ENCODE measurements at places on chromosomes 1 and 21.

DNA sequence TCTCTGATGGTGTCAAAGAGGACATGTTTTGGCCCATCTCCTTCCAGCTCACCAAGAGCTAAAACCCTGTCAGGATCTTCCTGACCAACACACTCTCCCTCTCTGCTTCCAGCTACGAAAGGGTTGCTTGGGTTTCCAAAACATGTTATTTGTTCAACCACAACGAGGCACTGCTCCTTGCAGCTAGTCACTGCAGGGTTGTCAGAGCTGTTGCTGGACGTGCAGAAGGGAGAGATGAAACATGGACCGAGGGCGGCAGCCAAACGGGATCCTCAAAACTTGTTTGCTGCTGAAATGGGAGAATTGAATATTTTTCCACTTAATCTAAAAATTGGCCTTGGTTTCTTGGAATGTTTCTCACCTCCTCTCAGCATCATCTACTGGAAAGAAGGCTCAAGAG lies 12.4 kb downstream of the ZBTB18 start:
- no peak for DNase-seq

DNA sequence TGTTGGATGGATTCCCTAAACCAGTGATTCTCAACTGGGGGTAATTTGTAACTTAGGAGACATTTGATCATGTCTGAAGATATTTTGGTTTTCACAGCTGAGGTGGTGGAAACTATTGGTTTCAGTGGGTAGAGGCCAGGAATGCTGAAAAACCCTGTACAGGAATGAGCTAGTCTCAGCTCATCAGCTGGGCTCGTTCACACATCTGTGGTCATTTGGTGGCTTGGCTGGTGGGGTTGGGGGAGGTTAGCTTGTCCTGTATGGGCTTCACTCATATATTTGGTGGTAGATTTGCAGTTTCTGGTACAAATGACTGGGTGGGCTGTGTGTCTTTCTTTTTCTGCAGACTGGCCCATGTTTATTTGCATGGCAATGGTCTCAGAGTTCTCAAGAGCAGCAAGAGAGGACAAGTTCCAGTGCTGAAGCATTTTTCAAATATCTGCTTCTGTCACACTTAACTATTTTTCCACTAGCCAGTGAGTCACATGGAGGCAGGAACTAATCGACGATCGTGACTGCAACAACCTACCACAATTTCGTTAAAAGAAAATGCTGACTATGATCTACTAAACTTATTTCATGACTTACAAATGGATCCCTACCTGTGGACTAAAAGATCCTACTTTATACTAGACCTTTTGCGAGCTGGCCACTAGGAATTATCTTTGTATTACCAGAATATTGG lies 321.7 kb upstream of the PLXNA2 start:
- DNase-seq = no peak

- DNase-seq = no peak
These were observed 37.5 kb downstream of the DISP1 start for GRCh38 chr1:222852326-222852725.

DNA sequence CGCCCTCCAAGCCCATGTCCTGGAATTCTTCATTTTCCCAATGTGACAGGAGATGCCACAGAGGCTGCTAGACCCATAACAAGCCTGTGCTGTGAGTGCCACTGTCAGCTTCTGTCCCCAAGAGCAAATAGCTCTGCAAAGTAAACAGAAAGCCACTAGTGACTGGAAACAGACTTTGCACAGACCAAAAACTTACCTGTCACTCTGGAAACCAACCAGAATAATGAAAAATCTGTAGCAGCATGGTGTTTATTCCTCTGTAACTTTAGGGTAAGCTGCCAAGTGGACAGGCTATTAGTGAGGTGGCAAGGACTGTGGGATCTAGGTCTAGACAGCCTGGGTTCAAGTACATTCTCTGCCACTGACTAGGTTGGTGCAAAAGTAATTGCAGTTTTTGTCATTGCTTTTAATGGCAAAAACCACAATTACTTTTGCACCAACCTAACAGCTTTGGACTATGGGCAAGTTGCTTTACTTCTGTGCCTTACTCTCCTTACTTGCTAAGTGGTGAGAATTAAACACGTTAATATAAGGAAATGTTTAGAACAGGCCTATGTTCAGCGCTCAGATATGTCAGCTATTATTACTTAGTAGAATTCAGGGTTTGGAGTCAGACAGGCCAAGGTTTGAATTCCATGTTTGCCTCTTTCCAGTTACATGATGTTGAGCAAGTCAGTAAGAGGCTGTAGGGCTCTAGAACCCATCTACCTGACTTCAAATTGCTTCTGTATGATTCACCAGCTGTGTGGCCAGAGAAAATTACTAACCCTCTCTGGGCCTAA lies at the start of gene C8B:
C8B (minus strand) TSS at position 100 of the 782 bp plus-strand sequence; CDS start at position 33, 67 bp downstream.
- DNase-seq = no peak

- DNase-seq = no peak
These were observed 60.1 kb upstream of the USP24 start for GRCh38 chr1:55275151-55275748.

GRCh38 chr1:15948595-15949452 lies 27.1 kb downstream of the ZBTB17 start:
- DNase-seq = peak; percentile 88

DNA sequence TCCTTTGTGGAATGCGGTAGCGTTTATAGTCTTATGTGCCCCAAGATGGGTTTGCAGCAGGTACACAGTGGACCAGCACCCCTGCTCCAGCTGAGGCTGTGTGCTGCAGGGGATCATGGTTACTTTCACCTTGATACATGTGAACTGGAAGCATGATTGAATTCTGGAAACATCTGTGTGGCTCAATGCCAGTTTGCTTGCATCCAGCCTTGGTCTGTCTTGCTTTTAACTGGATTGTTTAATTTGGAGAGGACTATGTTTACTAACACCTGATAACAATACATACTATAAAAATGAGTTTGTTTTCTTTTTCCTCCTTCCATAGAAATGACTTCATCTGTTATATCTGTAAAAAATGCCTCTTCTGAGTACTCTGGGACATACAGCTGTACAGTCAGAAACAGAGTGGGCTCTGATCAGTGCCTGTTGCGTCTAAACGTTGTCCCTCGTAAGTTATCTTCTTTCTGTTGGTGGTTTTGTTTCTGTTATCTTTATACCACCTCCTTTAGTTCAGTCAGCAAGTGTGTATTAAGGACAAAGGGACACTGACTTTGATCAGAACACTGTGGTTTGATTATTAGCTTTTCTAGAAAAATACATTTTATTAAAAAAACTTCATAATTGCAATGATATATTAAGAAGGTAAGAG lies 47.7 kb downstream of the CXADR start:
- no peak for DNase-seq

GRCh38 chr1:59509341-59509875 lies 212.5 kb downstream of the FGGY start:
- no peak for DNase-seq

DNA sequence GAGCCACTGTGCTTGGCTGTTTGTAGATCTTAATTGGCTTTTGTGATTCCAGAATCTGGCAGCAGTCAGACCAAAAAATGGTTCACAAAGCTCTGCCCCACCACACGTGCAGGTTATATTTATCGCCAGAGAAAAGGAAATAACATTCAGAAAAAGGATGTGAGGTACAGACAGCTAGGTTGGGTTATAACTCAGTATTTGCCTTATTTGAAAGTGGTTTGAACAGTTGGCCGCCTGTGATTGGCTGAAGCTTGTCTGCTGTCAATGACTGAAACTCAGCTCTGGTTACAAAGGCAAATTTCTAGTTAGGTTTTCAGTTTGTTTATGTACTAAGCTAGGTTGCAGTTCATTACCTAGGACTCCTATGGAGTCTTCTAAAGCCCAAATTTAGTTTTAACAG lies 9.6 kb downstream of the SH3BGR start:
- DNase-seq = no peak

DNA sequence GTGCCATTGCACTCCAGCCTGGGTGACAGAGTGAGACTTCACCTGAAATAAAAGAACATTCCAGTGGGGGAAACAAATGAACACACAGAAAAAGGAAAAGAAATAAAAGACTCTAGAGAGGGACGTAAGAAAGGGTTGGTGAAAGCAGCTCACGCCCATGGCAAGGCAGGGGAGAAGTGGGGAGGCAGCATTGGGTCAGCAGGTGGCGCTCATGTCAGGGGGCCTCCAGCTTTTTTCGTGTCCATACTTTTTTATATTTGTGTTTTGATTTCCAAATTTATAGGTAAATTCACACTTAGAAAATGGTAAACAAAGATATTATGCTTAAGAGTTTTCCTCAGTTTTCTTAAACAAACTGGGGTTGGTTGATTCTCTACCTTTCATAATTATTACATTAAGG lies 45.5 kb downstream of the VPS13D start:
- DNase-seq = peak; percentile 38

DNA sequence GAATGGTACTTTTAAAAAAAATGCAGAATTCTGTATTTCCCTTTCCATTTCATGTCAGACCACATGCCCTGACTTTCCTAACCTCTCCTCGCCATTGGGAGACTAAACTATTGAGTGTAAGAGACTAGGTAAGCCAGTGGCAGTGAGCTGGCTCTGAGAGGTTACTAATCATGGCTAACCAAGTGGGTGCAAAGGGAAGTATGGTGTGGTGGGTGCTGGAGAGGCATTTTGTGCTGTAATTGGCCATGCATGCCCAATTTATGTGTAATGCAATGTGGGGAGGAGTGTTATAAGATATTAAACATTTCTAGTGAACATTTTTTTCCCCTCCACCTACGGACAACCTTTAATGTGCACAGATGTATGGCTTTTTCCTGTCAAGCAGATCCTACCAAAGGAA lies 190.1 kb downstream of the LMO4 start:
- no peak for DNase-seq

DNA sequence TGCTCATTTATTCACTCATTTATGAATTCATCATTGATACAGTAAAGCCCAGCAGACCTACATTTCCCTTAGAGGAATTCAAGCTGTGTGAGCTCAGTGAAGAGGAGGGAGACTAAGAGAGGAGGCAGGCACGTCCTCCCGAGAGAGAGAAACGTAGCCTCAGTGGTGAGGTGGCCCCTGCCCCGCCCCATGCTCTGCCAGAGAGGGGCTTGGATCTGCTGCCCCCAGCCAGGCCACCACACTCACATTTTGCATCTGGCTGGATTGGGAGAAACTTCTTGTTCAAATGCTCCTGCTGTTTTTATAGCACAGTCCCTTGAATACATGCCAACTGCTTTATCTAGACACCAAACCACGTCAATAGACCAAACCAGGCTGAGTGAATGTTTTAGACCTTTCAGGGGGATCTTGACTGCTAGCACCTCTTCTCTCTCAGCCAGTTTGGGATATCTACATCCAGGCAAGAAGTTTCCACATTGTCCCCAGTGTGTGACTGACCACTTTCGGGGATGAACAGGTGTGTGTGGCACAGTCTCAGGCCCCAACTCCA lies 67.7 kb upstream of the AJAP1 start:
- DNase-seq = no peak

DNA sequence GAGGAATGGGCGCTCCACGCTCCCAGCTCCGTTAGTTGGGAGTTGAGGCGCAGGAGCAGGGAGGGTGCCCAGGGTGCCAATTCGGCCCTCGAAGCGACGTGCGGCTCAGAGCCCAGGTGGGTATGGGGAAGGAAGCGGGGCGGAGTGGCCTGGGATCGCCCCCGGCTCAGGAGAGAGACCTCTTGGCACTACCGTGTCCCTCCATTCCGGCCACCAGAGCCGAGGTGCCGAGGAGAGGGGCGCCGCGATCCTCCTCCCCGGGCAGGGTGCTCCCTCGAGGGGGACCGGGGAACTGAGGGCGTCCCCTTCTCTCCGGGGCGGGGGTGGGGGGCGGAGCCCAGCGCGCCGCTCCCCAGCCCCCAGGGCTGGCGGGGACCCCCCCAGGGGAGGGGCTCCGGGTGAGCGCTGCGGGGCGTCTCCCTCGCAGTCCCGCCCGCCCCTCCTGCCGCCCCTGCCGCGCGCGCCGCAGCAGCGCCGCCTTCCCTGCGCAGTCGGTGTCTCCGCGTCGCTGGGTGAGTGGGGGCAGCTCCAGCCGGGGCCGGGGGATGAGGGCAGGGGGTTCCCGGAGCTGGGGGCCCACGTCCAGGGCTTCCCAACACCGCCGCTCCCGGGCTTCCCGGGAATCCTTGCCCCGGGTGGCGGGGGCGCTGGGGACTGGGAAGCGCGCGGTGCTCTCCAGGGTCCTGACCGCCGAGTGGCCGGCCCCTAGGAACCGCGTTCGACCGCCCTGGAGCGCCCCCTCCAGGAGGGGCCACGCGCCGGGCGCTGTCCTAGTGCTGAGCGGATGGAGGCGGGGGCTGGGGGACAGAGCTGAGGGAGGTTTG lies at the start of gene HPCA:
HPCA (plus strand) TSS at position 488 of the 824 bp plus-strand sequence. CDS start 2,408 bp downstream, outside the sequence.
- DNase-seq = no peak

- no peak for DNase-seq
These were observed 176.3 kb upstream of the ZNHIT6 start for GRCh38 chr1:85884372-85885035.

GRCh38 chr1:220904876-220905275 lies 25.6 kb downstream of the HLX start:
- DNase-seq = no peak

DNA sequence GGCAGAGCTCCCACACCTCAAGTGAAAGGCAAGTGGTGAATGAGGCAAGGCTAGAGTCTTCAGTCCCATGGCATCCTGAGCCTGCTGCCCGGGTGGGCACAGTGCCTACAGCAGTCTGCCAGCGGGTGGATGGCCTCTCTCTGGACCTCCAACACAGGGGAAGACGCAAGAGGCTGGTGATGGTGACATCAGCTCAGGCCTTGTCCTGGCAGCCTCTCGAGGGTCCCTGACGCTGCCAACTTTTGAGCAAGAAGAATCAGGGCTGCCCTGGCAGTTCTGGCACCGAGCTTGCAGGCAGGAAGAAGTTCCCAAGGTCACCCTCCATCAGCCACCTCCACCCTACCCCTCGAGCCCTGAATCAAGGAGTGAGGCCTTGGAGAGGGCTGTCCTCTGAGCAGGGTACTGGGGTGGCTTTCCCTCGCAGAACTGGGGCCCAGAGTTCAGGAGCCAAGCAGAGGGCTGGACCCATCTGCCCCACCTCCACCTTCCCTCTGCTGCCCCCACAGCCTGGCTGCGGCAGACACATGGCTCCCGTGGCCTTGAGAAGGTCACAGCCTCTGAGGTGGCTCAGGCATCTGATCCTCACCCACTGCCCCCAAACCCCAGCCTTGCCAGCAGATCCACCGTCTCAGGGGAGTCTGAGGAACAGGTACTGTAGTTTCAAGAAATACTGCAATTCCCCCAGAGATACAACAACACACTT lies 5.8 kb downstream of the RAP1GAP start:
- no peak for DNase-seq

GRCh38 chr1:231236208-231236591 lies 4.8 kb upstream of the GNPAT start:
- no peak for DNase-seq

GRCh38 chr1:58156124-58156468 lies 390.4 kb downstream of the OMA1 start:
- DNase-seq = no peak

DNA sequence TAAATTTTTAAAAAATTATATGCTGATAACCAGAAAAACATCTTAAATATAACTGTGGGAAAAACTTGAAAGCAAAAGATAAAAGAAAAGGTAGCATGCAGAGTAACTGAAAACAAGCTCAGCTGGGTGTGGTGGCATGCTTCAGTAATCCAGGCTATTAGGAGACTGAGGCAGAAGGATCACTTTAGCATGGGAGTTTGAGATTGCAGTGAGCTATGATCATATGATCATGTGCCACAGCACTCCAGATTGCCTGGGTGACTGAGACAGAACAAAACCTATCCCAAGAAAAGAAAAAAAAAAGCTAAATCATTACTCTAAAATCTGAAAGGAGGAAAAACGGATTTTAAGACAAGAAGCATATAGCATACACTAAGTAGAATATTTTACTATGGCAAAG lies 1624.0 kb downstream of the AMY1C start:
- no peak for DNase-seq

- no peak for DNase-seq
These were observed 35.0 kb downstream of the C21orf91 start for GRCh38 chr21:17784180-17784598.

GRCh38 chr1:246971090-246971721 lies 36.7 kb downstream of the ZNF695 start:
- peak; percentile 68 for DNase-seq

All from ovary (tissue), 10 donors.